Mesenchymal stem cell (in vitro differentiated cells and primary cell): ENCODE measurements at places on chromosomes 12 and 14.

- DNase-seq, result no peak
Measured at GRCh38 chr14:27995691-27996090, 770.9 kb upstream of the FOXG1 start.

DNA sequence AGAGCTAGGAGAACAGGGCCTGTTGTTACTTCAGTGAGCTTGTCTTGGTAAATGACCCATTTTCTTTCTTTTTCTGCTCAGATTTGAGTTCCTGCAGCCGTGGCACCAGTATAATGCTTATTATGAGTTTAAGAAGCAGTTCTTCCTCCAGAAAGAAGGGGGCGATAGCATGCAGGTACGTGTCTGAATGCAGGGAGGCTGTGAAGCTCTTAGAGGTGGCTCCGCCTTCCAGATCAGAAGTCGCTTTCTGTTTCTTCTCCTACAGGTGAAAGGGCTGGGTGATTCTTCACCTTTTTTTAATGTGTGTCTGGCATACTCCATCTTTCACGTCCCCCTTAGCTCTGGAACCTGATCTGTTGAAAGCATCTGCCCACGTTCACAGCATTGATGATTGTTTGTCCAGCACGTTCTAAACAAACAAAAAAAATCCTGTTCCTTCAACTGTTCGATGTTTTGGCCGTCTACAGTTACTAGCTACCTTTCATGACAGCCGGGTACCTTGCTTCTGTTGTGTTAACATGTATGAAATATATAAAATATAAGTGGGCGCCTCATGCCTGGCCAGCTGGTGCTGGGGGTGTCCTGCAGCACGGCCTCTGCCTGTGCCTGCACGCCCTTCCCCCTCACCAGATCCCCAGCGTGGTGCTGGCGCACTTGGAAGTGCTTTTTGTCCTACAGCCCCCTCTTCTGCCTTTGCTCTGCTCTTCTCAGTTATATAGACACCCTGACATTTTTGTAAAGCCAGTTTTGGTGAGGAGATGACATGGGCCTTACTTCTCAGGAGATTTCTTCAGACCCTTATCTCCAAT is 44.6 kb downstream of the SFSWAP start:
- DNase-seq, result peak; percentile 17

DNA sequence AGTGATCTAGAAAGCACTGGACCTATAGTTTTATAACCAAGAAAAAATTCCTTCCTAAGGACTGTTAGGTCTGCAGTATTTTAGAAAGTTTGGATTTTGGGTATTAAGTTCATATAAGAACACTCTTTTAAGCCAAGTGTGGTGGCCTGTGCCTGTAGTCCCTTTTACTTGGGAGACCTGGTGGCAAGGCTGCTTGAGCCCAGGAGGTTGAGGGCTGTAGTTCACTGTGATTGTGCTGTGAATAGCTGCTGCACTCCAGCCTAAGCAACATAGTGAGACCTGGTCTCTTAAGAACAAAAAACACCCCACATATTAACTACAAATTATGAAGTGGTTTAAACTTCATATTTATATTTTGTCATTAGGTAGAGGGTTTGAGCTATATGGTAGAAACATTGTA is 9.7 kb downstream of the DNM1L start:
- no peak for DNase-seq

DNA sequence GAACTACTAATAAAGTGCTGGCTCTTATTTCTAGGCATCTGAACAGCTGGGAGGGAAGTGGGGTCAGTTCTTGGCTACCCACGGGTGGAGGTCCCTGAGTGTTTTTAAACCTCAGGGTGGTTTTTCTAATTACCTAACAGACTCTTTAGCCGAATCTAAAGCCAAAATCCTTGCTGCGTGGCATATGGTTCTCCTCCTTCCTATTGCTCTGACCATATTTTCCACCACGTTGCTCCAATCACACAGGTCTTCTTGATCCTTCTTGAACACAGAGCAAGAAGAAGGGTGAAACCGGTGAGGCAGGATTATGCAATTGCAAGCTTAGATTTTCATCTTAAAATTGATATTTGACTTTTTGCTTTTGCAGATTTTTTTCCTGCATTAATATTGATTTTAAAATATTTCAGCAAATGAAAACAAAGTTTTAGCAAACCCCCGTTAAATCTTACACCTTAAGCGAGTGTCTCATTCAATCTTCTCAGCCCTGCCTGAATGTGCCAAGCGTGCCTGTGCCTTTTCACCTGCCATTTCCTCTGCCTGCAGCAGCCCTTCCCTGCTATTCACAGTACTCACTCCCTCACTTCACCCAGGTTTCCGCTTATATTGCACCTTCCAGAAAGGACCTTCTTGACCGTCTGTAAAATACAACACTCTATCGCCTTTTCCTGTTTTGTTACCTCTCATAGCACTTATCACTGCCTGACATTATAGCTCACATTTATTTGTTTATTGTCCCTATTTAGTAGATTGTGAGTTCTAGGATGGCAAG is 506.0 kb downstream of the DIO2 start:
- no peak for DNase-seq

- no peak for DNase-seq
Measured at GRCh38 chr12:65168681-65169319, 583 bp upstream of the LEMD3 start.

- DNase-seq, result peak; percentile 6
Measured at GRCh38 chr14:86539361-86540070, 1009.6 kb downstream of the FLRT2 start.

GRCh38 chr14:105933238-105933637 is 406.9 kb downstream of the TMEM121 start:
- DNase-seq, result no peak

- peak; percentile 31 for DNase-seq
Measured at GRCh38 chr14:99412117-99413061, 68.3 kb downstream of the SETD3 start.

DNA sequence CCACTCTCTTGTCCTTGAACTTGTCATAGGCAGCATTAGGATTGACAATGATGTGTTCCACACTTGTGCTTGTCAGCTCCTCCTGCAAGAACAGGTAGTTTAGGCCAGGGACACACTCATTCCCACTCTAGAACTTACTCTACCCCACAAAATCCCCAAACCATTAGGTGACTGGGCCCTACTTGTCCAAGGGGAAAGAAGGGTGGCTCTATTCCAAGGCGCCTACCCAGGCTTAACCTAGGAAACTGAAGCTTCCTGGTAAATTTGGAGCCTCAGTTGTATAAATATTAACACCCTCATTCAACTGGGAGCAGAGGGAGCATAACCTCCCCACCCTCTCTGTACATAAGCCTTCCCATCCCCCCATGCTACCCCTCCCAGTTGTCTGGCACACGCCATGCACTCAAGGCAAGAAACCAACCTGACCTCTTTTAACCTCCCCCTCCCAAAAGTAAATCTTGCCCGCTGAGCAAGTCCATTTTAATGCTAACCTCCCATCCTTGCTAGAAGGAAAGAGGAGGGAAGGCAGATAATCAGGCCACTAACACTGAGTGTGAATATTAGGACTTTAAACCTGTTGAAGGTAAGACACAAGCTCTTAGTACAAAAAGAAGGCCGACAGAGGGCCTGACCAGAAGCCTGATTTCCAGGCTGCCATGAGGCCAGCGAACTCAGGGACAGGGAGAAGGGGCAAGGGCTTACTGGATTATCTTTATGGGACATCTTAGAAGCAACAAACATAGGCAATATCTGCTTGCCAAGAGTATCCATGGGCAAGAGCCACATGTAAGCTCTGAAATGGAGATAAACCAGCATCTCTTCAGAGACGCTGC is 11.0 kb downstream of the DCTN2 start:
- no peak for DNase-seq

- DNase-seq, result no peak
Measured at GRCh38 chr12:15013634-15014179, 40.9 kb downstream of the PDE6H start.

DNA sequence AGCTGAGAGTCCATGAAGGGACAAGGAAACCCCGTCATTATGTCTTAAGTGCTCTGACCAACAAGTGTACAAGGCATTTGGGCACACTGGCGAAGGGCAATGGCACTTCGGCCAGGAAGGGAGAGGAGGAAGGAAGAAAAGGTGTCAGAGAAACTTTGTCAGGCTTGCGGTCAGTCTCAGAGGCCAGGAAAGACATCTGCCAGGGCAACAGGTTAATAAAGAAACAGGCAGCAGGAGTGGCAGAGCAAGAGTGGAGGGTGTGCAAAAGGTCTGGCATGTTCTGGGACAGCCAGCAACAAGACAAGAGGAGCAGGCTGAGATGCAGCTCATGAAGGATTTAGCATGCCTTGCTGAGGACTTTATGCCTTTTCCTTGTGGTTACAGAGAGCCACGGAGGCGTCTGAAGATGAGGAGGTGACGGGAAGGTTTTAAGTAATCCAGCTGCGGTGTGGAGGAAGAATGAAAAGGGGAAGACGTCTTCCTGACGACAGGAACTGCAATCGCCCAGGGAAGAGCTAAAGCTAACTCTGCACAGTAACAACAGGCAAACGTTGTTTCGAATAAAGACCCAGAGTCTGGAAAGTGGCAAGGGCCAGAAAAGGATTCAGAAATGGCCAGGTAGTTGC is 13.1 kb downstream of the APPL2 start:
- no peak for DNase-seq

DNA sequence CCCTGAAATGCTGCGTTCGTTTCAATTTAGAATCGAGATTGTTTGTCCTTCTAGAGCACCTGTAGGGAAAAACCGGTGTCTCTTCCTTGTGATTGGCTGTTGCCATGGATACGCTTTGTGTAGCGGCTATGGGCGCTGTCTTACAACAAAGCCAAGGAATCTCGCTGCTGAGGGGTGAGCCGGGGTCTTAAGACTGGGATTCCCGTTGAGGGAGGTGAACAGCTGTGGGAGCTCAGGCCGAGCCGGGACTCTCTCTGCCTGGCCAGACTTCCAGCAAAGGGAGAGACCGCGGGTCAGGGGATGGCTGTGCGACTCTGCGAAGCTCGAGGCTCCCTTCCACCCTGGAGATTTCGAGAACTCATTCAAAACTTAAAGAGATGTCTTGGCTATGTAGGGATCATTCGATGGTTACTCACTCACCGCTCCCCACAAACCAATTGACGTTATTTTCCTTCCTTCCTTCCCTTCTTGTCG is at the start of the genes LRRIQ1 and TSPAN19:
Gene LRRIQ1 (plus strand): TSS at position 118 of the 474 bp plus-strand sequence. CDS start 1,826 bp downstream, outside the sequence.
Gene TSPAN19 (minus strand): TSS at position 44 of the 474 bp plus-strand sequence. CDS start 6,331 bp downstream, outside the sequence.
- DNase-seq, result peak; percentile 88

DNA sequence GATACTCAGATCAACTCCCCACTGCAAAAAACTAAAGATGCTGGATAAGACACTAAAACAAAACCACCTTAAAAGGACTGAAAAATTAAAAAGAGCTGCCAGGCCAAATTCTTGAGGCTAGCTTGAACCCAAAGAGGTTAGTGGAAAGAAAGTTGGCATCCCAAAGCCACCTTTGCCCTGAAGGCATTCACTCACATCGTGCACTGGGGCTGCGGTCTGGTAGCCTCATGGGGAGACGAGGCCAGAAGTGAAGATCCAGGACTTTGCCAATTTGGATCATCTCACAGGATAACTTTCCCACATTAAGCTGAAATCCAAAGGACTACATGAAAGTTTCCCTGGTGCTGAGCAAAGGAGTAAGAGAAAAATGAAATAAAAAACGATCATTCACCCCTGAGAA is 63.9 kb downstream of the EFCAB11 start:
- DNase-seq, result no peak

DNA sequence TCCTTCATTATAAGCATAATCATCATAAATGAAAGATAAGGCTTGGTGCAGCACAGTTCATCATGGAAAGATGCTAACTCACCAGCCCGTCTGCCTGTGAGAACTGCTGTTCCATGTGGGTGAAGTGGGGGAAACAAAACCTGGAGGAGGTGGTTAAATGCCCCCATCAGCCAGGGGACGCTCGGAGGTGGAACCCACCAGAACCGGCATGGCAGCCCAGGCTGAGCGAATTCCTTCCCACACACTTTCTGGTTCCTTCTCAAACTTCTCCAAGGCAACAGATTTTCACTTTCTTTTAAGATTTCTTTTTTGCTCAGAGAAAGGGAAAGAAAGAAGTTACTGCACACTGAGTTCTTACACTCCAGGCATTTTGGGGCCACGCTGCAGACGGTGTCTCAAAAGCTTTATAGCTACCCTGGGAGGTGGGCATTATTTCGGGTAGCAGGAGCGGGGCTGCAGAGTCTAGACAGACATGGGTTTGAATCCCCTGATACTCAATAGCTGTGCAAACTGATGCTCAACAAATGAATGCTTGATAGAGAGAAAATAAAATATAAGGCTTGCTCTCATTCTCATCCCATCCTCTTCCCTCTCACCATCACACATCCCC is 190.7 kb downstream of the BCL11B start:
- DNase-seq, result no peak

GRCh38 chr12:51391283-51392123 is at the start of gene GALNT6:
Gene GALNT6 (minus strand): TSS chr12:51391406. CDS start chr12:51379781, 11,625 bp downstream.
- peak; percentile 34 for DNase-seq

DNA sequence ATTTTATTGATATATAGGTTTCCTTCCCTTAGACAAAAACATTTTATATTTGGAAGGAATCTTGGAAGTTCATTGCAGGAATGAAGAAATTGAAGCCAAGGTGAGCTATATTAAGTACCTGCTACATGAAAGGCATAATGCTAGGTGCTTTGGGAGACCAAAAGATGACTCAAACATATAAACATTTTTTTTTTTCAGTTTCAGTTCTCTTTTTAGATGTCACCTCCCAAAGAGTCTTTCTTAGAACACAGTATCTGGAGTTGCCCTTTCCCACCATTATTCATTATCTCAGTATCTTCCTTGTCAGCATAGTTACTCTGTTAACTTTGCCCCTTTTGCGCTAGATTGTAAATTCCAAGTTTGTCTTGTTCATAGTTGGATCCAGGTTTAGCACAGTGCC is 1.1 kb downstream of the LIN52 start:
- no peak for DNase-seq

DNA sequence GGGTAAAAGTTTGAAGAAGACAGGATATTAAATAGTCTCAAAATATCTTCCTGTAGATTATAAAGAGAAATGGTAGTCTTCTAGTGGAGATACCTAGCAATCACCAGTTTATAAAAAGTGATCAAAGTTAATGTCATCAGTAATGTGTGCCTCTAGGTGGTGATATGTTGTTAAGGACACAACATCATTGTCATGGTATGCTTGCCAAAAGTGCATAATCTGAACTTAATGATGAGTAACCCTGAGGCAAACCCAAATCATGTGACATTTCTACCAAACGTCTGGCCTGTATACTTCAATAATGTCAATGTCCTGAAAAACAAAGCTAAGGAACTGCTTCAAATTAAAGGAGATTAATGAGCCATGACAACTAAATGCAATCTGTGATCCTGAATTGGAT is 214.7 kb downstream of the PHLDA1 start:
- peak; percentile 65 for DNase-seq

GRCh38 chr12:100963381-100963780 is 168.8 kb downstream of the ANO4 start:
- DNase-seq, result peak; percentile 47

DNA sequence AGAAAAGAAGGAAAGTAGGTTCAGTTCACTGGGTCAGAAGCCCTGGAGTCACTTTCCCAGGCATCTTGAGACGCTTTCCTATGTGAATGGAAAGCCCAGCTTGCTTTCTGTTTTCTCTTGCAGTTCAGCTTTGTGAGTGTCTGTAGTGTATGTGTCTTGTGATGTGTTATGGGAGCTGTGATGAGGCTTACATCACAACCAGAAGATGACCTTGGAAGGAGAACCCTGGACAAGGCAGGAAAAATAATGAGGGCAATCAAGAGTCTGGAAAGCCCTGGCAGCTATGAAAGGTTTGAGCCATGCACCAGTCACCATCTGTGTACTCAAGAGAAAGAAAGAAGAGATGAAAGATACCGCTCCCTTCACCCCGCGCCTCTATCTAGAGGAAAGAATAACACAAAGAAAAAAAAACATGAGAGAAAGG is 35.2 kb upstream of the PTGR2 start:
- peak; percentile 18 for DNase-seq
